ENCODE measurements at places on chromosomes 12 and 14. TPM values are rescaled to one million over a fixed set of nuclear protein-coding genes. Genes with fewer than 3 reads are reported as not detected.
A peak's percentile ranks its signal among the peaks of the same experiment; 100 is the strongest.

- DNase-seq: no peak
These were observed 516.9 kb downstream of the SLC16A7 start for GRCh38 chr12:60112763-60113162.

DNA sequence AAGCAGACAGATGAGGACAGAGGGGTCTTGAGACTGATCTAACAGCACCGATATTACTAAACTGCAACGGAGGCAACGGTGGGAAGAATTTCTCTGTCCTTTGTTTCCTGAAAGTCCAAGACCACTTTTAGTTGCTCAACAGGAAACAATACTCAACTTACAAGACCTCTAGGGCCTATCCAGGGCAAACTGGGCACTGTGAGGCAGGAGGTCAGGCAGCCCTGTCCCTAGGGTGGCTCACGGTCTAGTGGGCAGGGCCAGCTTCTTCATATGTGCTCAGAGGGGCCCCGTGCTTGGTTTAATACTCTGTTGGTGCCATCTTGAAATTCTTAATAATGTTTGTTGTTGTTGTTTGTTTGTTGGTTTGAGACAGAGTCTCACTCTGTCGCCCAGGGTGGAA lies 14.2 kb downstream of the SSH1 start:
- DNase-seq: no peak

- DNase-seq: no peak
These were observed 14.0 kb upstream of the CD9 start for GRCh38 chr12:6185961-6186827.

DNA sequence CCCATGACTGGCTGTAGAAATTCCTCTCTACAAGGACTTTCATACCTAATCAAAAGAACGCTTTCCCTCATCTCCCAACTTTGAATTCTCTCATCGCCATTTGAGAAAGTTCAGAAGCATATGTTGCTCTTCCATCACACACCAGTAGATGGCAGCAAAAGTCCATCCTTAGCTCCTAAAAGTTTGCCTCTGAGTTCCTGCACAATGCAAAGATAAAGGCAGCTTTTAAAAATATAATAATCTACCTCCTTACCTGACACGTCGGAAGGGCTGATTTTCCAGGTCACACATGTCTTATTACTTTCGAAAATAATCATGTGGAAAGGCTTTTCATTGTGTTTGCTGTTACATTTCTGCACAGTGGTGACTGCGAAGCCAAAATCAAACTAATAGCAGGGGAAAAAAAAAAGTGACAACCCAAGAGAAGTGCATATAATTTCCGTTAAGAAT lies 456.7 kb upstream of the SEL1L start:
- peak; percentile 27 for DNase-seq

DNA sequence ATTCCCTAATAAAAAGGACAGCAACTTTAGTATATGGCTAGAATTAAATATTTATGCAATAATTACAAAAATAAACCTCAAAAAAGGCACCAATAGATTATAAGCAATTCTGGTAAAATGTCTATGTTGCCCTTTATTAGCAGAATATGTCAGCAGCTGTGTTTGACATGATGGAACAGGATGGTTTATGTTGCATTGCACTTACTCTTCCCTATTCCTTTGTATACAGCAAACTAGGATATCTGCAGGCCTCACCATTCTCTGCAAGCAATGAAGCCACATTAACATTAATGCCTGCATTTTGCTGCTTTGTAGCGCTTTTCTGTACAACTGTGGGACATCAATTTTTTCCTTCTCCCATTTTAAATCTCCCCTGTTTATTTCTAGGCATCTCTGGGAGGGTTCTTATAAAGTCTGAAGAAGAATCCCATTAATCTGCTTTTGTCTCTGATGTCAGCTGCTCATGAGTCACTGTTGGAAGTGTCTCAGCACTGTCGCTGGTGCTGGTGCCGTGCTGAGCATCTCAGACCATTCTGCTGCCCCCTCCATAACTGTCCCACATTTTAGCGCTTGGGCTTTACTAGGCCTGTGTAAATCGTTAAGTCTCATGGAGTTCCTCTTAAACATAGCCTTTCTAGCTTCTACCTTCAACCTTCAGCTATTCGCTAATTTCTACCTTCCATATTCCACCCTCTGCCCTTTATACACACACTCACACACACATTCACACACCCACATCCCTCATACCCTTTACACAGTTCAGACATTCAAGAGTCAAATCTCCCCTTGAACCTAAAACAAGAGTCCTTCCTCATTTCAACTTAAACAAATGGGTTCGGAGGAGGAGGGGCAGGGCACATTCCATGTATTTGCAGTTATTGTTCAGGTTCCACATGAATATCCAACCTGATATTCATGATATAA lies 64.4 kb upstream of the TRHDE start:
- DNase-seq: no peak

GRCh38 chr12:72957454-72957853 lies 685.3 kb downstream of the TRHDE start:
- DNase-seq: no peak

DNA sequence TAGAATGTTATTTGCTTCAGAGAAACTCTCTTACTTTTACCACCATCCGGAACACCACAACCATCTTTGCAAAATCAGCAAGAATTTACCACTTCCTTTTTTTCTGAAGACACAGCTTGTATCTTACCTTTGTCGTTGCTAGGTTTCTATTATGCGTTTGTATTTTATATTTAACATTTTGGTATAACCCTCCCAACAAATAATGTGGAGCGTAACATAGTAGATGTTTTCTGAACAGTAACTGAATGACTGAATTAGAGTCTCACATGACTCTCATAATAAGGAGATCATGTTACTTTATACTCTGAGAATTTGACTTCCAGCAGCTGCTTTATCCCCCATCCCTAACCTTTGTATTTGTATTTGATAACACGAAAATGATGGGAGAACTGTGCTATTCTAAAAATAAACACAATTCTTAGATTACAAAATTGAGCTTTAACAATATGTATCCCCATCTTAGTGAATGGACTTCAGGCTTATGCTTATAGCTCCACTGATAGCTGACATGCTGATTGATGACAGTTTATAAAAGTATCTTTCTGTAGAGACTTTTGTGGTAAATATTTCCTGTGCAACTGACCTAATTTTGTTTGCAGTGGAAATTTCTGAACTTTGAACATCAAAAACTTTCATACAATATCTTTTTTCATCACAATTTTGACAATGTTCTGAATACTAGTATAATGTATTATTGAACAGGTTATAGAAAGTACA lies 7.9 kb upstream of the KLRB1 start:
- no peak for DNase-seq

DNA sequence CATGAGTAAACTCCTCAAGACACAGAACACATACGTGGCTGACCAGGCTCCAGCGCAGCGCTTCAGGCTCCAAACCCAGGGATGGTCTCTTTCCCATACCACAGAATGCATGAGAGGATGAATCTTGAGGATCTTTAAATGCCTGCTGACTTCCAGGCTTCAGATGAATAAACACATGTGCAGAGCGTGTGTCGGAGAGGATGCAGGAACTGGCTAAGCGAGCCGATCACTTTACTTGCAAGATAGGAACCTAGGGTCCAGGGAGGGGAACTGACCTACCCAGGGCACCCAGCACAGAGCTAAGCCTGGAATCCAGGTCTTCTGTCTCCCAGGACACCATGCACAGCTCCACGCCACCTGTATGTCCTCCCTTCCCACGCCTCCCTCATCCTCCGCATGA lies 209.8 kb downstream of the BCL11B start:
- DNase-seq: no peak

- DNase-seq: peak; percentile 65
These were observed 1.5 kb downstream of the AQP6 start for GRCh38 chr12:49974231-49974675.

GRCh38 chr12:11724888-11725311 lies 75.4 kb downstream of the ETV6 start:
- no peak for DNase-seq

- DNase-seq: no peak
These were observed 696.0 kb downstream of the C12orf50 start for GRCh38 chr12:87332987-87333726.

- peak; percentile 10 for DNase-seq
These were observed 33.3 kb downstream of the RAD52 start for GRCh38 chr12:916240-916639.

GRCh38 chr12:50400104-50400637 lies 514 bp upstream of the LARP4 start:
- no peak for DNase-seq

- no peak for DNase-seq
These were observed 10.2 kb downstream of the BICD1 start for GRCh38 chr12:32116897-32117296.

DNA sequence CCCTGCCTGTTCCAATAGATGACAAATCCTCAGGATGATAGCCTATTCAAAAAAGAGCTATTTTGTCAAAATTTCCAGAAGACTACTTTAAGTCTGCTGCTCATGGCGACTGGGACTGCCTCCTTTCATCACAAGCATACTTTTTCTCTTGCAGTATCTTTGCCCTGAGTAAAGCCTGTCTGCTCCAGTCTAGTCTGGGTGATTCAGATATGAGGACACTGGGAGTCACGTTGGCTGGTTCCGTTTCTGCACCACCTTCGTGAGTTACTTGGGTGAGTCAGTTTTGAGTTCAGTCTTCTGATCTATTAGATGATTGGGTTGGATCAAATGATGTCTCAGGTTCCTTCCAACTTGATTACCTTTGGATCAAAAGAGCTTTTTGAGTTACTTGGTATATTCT lies 301.3 kb upstream of the STXBP6 start:
- DNase-seq: no peak

DNA sequence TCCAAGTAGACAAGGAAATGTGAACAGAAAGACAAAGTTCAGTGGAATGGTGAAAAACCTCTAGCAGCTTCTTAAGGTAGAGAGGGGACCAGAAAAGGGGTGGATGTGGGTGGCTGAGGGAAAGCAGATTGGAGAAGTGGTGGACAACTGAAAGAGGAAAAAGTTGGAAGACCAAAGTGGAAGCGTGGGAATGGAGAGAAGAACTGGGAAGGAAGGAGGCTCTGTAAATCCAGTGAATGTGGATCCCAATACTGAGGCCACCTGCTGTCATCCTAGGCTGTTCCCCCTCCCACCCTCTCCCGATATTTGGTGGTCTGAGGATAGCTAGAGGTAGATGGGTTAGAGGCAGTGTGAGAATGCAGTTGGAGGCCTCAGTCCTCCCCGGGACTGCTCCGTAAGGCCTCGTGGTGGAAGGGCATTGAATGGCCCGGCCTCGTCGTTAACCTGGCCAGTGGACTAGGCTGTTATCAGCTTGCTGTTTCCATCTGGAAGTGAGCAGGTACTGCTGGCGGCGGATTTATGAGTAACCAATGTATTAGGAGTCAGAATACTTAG lies 822 bp upstream of the POU6F1 start:
- no peak for DNase-seq

DNA sequence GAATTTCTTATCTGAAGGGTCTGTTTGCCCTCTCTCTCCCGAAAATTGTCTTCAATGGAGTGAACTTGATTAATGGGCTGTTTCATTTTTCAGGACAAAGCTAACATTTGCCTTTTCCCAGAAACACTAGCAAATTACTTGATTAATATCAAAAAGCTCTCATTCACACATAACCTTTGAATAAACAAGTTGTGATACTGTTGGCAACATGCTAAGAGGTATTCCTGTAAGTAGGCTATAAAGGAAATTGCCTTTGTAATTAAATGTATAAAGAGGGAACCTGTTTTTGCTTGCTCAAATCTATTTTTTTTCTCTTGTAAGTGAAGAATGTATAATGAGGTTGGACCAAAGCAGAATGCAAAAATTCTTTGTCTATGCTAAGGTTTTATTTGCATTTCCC lies 457.2 kb downstream of the TMTC2 start:
- no peak for DNase-seq

- DNase-seq: no peak
These were observed 1.4 kb downstream of the B4GALNT1 start for GRCh38 chr12:57631566-57632072.

- no peak for DNase-seq
These were observed 2.1 kb downstream of the TSPAN11 start for GRCh38 chr12:30928356-30929244.

GRCh38 chr12:32586390-32586789 lies 92.7 kb upstream of the DNM1L start:
- no peak for DNase-seq

GRCh38 chr12:104693493-104693892 lies 236.7 kb downstream of the CHST11 start:
- no peak for DNase-seq

DNA sequence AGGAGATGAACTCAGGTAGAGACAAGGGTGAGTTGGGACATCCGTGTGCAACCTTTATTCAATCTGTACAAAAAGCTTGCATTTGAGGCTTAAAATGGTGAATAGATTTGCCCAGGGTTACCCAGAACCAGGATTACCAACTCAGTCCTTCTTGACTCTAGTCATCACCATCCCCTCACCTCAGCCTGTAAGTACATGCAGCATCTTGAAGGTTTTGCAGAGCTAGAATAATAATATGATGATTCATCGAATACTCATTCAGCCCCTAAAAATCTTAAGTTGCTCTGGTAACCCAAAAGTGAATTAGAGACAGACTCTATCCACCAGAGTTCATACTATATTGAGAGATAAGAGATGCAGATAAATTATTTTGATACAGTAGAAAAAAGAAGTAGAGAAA lies 90.3 kb downstream of the NKX2-1 start:
- no peak for DNase-seq

GRCh38 chr12:81070846-81071245 lies 7.0 kb upstream of the ACSS3 start:
- DNase-seq: no peak

- DNase-seq: peak; percentile 49
These were observed 64.4 kb downstream of the FBXL14 start for GRCh38 chr12:1529862-1530591.

DNA sequence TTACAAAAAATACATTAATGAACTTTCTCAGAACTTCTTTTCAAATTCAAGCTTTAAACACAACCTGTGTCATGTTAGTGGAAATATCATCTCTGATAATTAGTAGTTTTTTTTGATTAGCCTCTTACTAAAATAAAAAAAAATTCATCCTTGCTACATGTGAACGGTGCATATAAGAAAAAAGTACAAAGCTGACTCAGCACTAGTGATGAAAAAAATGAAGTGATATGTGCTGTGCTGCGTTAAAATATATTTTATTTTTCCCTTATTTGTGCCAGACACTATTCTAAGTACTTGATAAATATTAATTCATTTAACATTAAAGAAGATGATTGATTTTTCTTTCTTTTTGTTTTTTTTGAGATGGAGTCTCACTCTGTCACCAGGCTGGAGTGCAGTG lies 7.5 kb downstream of the IKBIP start:
- no peak for DNase-seq

- no peak for DNase-seq
These were observed 375.9 kb downstream of the DAD1 start for GRCh38 chr14:22213120-22213519.

Gene C3AR1
- total RNA-seq: 9.4 TPM

Gene CCDC38
- not detected for total RNA-seq

Gene REP15
- total RNA-seq: 52.3 TPM

Gene ERP27
- not detected for total RNA-seq

Gene ZDHHC22
- not detected for total RNA-seq

Gene CFAP54
- not detected for total RNA-seq

Gene TMEM63C
- total RNA-seq: 60.2 TPM

Gene CLEC2A
- not detected for total RNA-seq

Gene HOXC13
- not detected for total RNA-seq

Gene ATL1
- 1.1 TPM for total RNA-seq

Measured in transverse colon (tissue), 4 donors.